ENCODE measurements at places on chromosomes 3 and 15.

- H3K27me3 ChIP-seq, result peaks cover 8% of the 10 kb centered on the region
- no peak overlapping the region for H3K27ac ChIP-seq
- DNase-seq, result no peak
- H3K4me1 ChIP-seq, result peaks cover 8% of the 10 kb centered on the region
- no peak overlapping the region for H3K4me3 ChIP-seq
Observed at GRCh38 chr3:37921025-37921424, 59.3 kb downstream of the CTDSPL start.

DNA sequence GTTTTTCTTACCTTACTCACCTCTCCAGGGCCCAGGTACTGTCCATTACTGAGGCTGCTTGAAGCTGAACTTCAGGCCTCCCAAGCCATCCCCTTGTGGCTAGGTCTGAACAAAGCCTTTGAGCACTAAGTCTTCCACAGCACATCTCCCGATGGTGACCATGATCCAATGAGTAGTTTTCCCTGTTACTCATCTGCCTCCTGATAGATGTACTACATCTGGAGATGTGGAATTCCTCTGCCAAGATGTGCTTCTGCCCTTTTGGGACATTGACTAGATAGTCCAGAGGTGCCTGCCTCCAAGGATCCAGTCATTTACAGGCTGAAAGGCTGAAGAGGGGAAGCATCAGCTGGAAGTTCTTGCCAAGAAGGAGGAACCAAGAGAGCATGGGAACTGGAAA, 28.9 kb upstream of the SLC35G2 start:
- no peaks in the 10 kb centered on the region for H3K36me3 ChIP-seq
- DNase-seq, result no peak
- H3K4me3 ChIP-seq, result no peak overlapping the region
- H3K4me1 ChIP-seq, result peaks cover 14% of the 10 kb centered on the region
- H3K27me3 ChIP-seq, result peaks cover 10% of the 10 kb centered on the region

- peaks cover 16% of the 10 kb centered on the region for H3K4me1 ChIP-seq
- peaks cover 19% of the 10 kb centered on the region for H3K36me3 ChIP-seq
- DNase-seq, result no peak
Observed at GRCh38 chr15:55195996-55196395, 745 bp downstream of the RSL24D1 start.

- H3K4me3 ChIP-seq, result no peak overlapping the region
- no peaks in the 10 kb centered on the region for H3K36me3 ChIP-seq
- H3K4me1 ChIP-seq, result peaks cover 1% of the 10 kb centered on the region
Observed at GRCh38 chr15:99911816-99912215, 178.6 kb upstream of the LYSMD4 start.

- no peak overlapping the region for H3K4me3 ChIP-seq
- no peak overlapping the region for H3K27ac ChIP-seq
- H3K27me3 ChIP-seq, result no peaks in the 10 kb centered on the region
Observed at GRCh38 chr3:89802881-89803280, 695.5 kb downstream of the EPHA3 start.

DNA sequence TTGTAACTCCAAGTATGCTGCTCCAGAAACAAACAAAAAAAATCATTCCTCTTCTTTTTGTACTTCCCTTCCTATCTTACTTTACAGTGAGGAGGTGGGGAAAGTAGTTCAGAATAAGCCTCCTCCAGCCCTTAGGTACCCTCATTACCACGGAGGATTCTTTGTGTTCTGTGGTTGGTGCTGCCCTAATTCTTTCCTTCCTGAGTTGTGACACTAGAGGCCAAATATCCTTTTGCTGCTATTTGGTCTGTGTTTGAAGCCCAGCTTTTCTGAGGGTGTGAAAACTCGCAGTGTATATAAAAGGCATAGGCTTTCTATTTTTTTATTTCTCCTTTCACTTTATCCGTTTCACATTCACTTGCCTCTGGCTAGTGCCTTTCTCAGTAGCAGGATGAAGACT, 98.2 kb downstream of the HHLA2 start:
- peaks cover 7% of the 10 kb centered on the region for H3K27me3 ChIP-seq
- no peak overlapping the region for H3K4me3 ChIP-seq
- peaks cover 8% of the 10 kb centered on the region for H3K36me3 ChIP-seq
- no peak overlapping the region for H3K27ac ChIP-seq

GRCh38 chr3:23810343-23811184, 4.8 kb downstream of the UBE2E1 start:
- DNase-seq, result peak; percentile 75
- peaks cover 48% of the 10 kb centered on the region for H3K4me1 ChIP-seq
- no peaks in the 10 kb centered on the region for H3K27me3 ChIP-seq
- H3K4me3 ChIP-seq, result peak overlapping the region; percentile 95
- H3K27ac ChIP-seq, result peak overlapping the region; percentile 99

GRCh38 chr15:70539409-70539808, 223.9 kb downstream of the UACA start:
- no peak overlapping the region for H3K27ac ChIP-seq
- no peak overlapping the region for H3K4me3 ChIP-seq
- H3K27me3 ChIP-seq, result peaks cover 8% of the 10 kb centered on the region
- H3K36me3 ChIP-seq, result peaks cover 3% of the 10 kb centered on the region
- H3K4me1 ChIP-seq, result peaks cover 31% of the 10 kb centered on the region

GRCh38 chr3:78221796-78222195, 1181.9 kb downstream of the ROBO2 start:
- DNase-seq, result no peak
- H3K4me3 ChIP-seq, result no peak overlapping the region
- no peak overlapping the region for H3K27ac ChIP-seq
- no peaks in the 10 kb centered on the region for H3K27me3 ChIP-seq
- H3K4me1 ChIP-seq, result no peaks in the 10 kb centered on the region

DNA sequence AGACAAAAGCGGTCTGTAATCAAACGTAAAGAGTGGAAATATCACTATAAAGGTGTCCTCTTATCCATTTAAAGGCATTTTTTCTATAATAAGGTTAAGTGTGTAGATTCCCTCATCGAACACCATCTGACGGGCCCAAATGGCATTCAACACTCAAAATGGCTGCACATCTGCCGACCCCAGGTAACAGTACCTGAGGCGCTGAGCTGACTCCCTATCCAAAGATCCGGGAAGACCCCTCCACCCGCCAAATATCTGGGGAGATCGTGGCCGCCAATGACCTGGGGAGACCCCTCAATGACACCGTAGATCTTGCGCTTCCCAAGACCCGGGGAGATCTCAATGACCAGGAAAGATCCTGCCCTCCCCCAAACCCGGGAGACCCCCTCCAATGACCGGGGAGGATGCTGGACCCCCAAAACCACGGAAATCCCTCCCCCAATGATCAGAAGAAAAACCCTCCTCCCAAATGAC, 476 bp downstream of the IP6K2 start:
- peak; percentile 53 for DNase-seq
- peak overlapping the region; percentile 98 for H3K27ac ChIP-seq
- peaks cover 26% of the 10 kb centered on the region for H3K4me1 ChIP-seq
- H3K4me3 ChIP-seq, result peak overlapping the region; percentile 99
- H3K36me3 ChIP-seq, result peaks cover 19% of the 10 kb centered on the region

DNA sequence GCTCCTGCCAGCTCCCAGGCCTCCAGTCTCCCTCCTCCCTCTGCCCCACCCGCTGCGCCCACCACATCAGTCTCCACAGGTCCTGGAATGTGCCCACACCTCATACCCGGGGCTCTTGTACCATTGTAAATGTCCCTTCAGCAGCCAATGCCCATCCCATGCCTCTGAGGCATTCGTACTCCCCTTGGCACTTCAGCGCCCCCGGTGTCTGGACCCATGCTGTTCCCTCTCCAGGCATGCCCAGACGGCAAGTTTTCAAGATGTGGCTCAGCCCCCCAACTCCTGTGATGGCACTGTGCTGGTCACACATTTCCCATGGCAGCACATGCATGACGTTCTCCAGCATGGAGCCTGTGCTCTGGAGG, 13.3 kb downstream of the PLXND1 start:
- no peak for DNase-seq
- H3K27me3 ChIP-seq, result peaks cover 50% of the 10 kb centered on the region

GRCh38 chr3:66962664-66963063, 35.4 kb upstream of the KBTBD8 start:
- H3K4me1 ChIP-seq, result no peaks in the 10 kb centered on the region
- H3K27ac ChIP-seq, result no peak overlapping the region
- H3K4me3 ChIP-seq, result no peak overlapping the region
- DNase-seq, result no peak
- peaks cover 6% of the 10 kb centered on the region for H3K27me3 ChIP-seq

DNA sequence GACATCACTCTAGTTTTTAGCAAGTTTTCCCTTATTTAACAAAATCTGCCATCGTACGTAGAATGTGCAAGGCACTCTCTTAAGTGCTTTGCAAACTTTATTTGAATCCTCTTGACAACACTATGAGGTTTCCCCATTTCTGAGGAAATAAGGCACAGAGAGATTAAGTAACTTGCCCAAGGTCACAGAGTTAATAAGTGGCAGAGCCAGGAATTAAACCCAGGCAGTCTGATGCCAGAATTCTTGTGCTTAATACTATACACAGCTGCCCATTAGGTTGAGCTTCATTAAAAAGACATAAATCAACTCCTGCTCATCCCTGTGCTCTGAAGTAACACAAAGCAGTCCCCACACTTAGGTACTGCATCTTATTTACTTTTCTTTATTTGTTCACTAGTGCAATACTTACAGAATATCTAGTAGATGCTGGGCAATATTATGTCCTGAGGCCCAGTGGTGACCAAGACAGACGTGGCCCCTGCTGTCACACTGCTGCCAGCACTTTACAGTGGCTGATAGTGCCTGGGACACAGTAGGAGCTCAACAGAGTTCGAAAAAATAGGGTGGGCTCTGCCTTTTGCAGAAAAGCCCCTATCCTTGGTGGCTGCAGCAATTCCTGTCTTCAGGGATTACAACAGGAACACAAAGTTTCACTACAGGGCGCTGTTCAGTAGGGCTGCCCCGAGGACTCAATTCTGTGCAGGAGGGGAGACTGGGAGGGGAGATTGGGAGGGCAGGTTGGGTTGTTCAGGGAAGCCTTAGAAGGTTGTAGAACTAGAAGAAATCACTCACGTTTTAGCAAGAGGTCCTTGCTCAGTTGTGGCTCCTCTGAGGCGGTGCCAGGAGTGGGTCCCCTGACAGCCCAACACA, 138.3 kb upstream of the TPM1 start:
- no peak for DNase-seq
- H3K4me3 ChIP-seq, result no peak overlapping the region
- no peaks in the 10 kb centered on the region for H3K27me3 ChIP-seq
- H3K27ac ChIP-seq, result no peak overlapping the region

DNA sequence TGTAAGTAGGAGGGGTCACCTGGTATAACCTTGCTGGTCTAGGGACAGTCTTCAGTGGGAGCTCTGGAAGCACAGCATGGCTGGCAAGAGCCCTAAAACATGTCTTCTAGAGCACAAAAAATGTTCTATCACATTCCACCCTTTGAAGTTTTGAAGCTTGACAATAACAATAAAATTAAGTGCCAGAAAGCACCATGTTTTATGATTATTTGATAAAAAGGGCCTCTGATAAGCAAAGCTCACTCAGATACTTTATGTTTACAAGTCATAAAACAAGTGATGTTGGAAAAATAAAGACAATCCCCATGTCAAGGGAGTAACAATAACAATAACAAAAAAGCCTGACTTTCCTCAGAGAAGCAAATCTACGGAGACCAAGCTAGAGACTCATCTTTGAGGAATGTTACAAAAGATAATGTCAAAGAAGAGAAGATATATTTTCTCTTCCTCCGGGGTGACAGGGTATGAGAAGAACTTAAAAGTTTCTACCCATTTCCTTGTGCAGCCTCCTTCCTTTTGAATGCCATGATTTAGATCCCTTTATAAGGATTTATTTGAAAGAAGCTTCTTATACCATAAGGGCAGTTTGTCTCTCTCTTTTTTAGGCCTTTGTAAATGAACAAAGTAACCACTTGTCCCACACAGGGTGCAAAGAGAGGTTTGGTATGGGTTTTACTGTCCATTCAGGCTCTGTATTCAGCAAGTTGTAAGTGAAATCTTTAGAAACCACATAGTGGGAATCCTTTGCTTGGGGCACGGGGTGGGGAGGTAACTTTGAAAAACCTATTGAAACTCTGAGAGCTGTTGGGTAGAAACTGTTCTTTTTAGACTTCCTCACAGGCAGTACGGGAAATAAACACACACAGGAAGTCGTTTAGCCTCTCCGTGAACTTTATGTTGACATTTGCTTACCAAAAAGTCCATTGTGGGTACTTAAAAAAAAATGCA, 109.6 kb upstream of the RBMS3 start:
- H3K36me3 ChIP-seq, result peaks cover 3% of the 10 kb centered on the region
- H3K4me1 ChIP-seq, result peaks cover 14% of the 10 kb centered on the region
- H3K4me3 ChIP-seq, result peak overlapping the region; percentile 40

GRCh38 chr3:152073267-152073666, 195.5 kb upstream of the MBNL1 start:
- no peak overlapping the region for H3K27ac ChIP-seq
- no peaks in the 10 kb centered on the region for H3K36me3 ChIP-seq
- no peaks in the 10 kb centered on the region for H3K27me3 ChIP-seq
- no peak for DNase-seq
- H3K4me1 ChIP-seq, result no peaks in the 10 kb centered on the region

DNA sequence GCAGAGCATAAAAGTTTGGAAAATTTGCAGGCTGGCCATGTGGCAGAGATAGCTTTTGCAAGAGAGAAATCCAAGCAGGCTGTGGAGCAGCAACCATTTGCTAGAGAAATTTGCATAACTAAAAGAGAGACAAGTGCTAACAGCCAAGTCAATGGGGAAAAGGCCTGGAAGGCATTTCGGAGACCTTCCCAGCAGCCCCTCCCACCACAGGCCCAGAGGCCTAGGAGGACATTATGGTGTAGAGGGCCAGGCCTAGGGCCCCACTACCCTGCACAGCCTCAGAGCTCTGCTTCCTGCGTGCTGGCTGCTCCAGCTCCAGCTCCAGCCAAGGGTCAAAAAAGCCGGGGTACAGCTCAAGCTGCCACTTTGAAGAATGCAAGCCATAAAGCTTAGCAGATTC, 82.7 kb downstream of the MYO5A start:
- H3K4me1 ChIP-seq, result peaks cover 6% of the 10 kb centered on the region
- H3K36me3 ChIP-seq, result peaks cover 3% of the 10 kb centered on the region
- DNase-seq, result no peak
- H3K27me3 ChIP-seq, result no peaks in the 10 kb centered on the region

- H3K4me3 ChIP-seq, result no peak overlapping the region
- H3K27me3 ChIP-seq, result no peaks in the 10 kb centered on the region
- H3K36me3 ChIP-seq, result peaks cover 29% of the 10 kb centered on the region
- no peak for DNase-seq
- H3K27ac ChIP-seq, result no peak overlapping the region
- no peaks in the 10 kb centered on the region for H3K4me1 ChIP-seq
Observed at GRCh38 chr3:112948346-112948838, 26.5 kb downstream of the CD200R1 start.

GRCh38 chr3:112374333-112374734, 41.4 kb downstream of the CD200 start:
- H3K27me3 ChIP-seq, result no peaks in the 10 kb centered on the region
- DNase-seq, result no peak
- H3K4me1 ChIP-seq, result peaks cover 17% of the 10 kb centered on the region
- peaks cover 5% of the 10 kb centered on the region for H3K36me3 ChIP-seq
- no peak overlapping the region for H3K4me3 ChIP-seq

DNA sequence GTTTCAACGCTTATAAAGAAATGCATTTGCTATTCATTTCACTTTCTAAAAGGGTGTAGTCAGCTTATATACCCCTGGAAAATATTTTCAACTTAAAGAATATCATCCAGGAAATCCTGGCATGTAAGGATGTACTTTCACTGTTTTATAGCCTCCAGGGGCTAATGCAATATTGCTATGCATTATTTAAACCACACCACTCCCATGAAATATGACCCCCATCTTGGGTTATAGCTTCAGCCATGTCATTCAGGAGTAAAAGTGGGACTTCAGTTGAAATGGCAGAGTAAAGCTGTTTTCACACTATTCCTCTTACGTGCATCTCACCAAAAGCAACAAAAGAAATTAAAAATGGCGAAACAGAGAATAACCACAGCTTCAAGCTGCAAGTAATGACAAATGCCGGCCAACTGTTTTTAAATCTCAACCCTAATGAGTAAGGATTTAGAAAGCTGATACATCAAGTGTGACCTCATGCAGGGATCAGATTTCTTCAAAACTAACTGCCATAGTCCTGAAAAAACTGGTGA, 84.5 kb downstream of the COL6A6 start:
- no peaks in the 10 kb centered on the region for H3K36me3 ChIP-seq
- peaks cover 4% of the 10 kb centered on the region for H3K27me3 ChIP-seq
- H3K4me3 ChIP-seq, result no peak overlapping the region

All from activated naive CD8-positive, alpha-beta T cell treated with anti-CD3 and anti-CD28 coated beads, Interleukin-2, amount 10 ng/mL, durations not matched to agents 7 days and 5 days (primary cell).